ENCODE measurements at places on chromosomes 3 and 15.

DNA sequence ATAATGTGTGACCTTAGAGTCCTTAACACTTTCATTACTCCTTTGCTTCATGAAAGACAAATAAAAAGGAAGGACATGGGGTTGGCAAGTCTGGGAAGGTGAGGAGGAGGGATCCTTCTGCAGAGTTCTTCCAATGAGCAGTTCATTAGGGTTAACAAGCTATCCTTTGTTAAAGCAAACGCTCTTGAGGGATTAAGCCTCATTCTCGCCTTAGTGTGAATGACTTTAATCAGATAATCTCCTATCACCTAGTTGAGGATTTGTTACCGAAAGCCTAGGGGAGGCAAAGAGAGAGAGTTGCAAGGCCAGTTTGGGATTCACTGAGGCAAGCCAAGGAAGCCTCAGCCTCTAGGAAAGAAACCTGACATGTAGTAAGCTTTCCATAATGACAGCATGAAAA is 7.4 kb upstream of the MBNL1 start:
- no peak for DNase-seq

DNA sequence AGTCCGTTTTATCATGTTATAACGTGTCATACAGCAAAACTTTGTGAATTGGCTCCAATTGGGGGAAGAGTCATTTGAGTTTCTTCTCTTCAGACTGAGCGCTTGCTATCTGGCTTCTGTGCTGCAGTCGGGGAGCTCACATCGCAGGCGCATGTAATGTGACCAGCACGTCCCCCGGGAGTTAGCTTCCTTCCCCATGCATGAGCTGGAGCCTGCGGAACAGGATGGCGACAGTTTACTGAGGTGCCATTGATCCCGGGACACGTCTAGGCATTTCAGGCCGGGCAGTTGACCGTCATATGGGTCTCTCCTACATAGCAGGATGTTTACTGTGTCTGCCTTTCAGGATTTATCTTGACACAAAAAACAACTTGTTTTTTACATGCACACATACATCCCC is 44.8 kb downstream of the CMTM8 start:
- DNase-seq, result no peak

GRCh38 chr3:181210275-181210674 is 220.7 kb upstream of the DNAJC19 start:
- DNase-seq, result no peak

DNA sequence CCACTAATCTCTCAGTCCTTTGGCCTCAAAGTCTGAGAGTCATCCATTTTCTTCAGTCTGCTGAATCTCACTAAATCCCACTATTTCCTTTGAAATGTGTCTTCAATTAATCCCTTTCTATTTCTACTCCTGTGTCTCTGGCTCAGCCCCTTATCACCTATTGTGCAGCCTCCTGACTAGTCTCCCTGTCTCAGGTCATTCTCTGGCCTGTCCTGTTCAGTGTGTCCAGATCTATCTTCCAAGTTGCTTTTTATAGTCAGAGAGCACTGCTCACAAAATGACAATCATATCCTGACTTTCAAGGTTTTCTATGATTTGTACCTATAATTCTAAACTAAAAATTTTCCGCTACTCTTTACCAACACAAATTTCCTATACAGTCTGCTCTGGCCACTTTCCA is 7.6 kb downstream of the ROPN1 start:
- DNase-seq, result no peak

DNA sequence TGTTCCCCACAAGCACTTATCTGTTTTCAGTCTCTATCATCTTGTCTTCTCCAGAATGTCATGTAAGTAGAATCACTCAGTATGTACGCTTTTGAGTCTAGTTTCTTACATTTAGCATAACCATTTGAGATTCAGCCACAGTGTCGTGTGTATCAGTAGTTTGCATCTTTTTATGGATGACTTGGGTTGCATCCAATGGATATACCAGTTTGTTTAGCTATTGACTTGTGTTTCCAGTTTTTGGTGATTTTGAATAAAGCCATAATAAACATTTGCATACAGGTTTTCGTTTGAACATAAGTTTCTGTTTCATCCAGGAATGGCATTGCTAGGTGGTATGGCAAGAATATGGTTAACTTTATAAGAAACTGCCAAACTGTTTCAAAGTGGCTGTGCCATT is 12.1 kb downstream of the GRIP2 start:
- DNase-seq, result no peak

DNA sequence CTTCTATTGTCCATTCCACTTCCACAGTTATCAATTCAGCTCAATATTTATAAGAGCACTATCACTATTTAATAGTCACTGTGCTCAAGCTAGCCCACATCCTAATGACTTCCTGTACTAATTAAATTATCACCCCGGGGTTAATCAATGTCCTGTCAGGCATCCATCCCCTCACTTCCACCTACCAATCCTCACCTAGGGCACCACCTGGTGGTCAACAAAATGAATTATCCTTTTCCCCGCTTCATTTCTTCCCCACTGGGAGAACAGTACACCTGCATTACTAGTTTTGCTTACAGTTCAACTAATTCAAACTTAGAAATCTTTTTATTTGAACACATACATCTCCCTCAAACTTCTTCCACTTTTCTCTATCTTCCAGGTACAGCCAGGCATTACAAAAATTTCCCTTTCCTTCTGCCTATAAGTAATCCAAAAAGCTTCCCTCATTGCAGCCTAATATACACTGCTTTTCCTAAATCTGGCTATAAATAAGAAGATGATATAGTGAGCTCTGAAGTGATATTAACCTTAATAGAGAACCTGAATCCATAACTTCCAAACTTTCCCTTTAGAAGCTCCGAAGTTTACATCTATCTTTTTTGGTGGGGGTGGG is 68.5 kb downstream of the TMCC1 start:
- DNase-seq, result peak; percentile 4

DNA sequence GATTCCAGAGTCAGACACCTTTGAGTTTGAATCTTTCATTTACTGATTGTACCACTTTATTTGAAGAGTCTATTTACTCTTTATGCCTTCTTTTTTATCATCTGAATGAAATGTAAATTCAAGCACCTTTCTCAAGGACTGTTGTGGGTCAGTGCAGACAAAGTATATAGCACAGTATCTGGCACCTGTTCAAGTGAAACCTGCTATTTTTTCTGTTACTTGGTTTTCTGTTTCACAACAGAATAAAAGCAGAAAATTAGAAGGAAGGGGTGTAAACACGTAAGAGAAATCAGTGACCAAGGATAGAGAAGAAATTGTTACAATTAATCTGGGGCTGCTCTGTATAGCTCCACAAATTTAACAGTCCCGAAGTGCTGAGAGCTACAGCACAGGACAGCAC is 357.4 kb downstream of the RSL24D1 start:
- no peak for DNase-seq

DNA sequence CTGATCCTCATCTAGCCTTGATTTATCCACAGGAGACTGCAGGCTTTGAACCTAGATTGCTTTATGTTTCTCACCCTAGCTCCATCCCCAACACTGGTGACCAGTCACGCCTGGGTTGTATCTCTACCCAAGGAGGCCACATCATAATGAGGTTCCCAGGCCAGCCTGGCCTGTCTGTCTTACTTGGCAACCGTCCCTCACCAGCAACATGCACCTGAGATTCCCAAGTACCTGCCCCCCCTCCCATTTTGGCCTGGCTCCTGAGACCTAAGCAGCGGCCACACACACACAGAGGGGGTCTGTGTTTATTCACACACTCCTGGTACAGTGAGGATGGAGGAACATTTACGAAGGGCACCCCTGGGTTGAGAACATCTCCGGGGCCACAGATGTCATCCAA is 2.4 kb downstream of the CAMK2N2 start:
- DNase-seq, result no peak

DNA sequence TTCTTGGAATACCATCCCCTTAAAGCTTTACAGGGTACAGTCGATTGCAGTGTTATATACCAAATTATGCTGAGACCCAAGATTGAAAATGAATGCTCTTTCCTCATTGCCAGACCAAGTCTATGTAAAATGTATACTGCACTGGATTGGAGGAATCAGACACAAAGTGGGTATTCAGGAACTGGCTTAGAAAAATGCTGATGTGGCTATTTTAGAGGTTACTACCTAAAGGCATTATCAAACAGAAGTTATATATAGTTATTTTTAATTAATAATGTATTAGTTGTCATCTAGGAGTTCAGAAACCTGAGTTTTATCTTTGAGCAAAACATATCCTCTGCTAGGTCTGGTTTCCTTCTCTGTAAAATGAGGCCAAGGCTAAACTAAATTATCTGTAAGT is 3.6 kb upstream of the SPG21 start:
- no peak for DNase-seq

GRCh38 chr3:123805504-123805903 is 78.6 kb downstream of the MYLK start:
- no peak for DNase-seq
